ENCODE measurements at places on chromosomes 4 and X. TPM values are rescaled to one million over a fixed set of nuclear protein-coding genes. Genes with fewer than 3 reads are reported as not detected.

GRCh38 chrX:67749536-67749935 is 205.7 kb downstream of the AR start:
- H3K36me3 ChIP-seq, result no peaks in the 10 kb centered on the region
- H3K4me3 ChIP-seq, result no peak overlapping the region
- no peaks in the 10 kb centered on the region for H3K27me3 ChIP-seq

GRCh38 chrX:109862433-109862832 is 129.4 kb upstream of the ACSL4 start:
- no peaks in the 10 kb centered on the region for H3K27me3 ChIP-seq
- no peak for DNase-seq
- no peak overlapping the region for H3K27ac ChIP-seq
- H3K4me1 ChIP-seq, result no peaks in the 10 kb centered on the region

DNA sequence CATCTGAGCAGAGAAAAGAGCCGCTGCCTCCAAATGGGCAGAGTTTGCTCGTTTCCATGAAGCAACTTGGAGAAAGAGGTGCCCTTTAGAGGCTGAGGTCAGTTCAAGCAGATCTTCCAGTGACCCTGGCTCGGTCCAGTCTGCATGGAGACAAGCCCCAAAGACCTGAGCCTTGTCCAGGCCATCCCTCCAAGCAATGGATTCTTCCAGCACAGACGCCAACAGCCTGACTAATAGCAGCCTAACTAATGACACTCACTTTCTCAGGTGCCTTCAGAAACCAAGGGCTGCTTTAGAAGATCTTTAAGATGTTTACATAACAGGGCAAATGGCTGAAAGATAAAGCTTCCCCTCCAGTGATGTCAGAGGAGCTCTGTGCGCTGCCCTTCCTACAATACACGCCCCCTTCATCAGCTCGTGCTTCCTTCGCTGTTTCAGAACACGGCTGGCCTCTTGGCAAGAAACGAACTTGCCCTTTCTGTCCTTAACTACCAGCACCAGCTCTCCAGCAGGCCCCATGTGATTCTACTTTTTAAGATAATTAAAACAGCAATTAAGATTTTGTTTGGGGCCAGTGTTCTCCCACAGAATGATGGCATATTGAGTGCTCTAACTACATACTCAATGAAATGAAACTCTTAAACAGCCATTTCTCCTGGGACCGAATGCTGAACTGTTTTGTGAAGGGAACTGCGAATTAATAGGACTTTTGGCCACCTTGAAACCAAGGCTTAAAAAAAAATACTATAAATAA is 119.0 kb downstream of the GPR143 start:
- peak overlapping the region; percentile 36 for H3K27ac ChIP-seq
- H3K4me1 ChIP-seq, result peaks cover 3% of the 10 kb centered on the region
- no peaks in the 10 kb centered on the region for H3K36me3 ChIP-seq
- no peak overlapping the region for H3K4me3 ChIP-seq

Gene SLC9A7
- total RNA-seq, result 22.6 TPM

DNA sequence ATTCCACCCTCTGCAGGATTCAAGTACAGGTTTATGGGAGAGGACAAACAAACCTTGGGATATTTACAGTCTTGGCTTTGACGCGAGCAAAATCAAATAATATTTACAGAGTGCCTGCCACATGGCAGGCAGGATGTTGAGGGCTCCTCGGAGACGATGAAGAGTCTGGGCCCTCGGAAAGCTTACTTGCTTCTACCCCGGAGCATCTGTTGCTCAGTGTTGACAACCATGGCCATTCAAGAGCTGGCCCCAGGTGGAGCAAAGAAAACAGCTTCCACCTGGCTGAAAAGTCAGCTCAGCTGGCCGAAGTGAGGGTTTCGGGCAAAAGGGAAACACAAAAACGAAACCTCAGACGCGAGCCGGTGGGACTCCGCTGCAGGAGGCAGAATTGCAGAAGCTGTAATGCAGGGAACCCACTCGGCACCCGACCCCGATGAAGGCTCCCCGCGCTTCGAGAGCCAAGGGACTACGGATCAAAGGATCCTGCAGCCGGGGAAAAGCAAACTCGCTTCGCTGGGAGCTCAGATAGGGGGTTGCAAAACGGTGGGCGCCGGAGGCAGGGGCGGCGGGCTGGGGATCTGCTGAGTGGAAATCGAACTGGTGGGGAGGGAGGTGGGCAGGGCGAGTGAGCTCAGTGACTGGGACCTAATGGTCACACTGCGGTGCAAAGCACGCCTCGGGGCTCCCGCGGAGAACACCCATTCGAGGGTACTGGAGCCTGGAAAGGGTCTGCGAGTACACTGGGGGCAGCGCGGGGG is 805 bp downstream of the ATP8A1 start:
- no peaks in the 10 kb centered on the region for H3K36me3 ChIP-seq
- H3K4me1 ChIP-seq, result peaks cover 4% of the 10 kb centered on the region
- DNase-seq, result no peak
- H3K4me3 ChIP-seq, result peak overlapping the region; percentile 72
- H3K27ac ChIP-seq, result no peak overlapping the region

Gene TIGD4
- under 0.01 TPM for total RNA-seq

Gene CYLC1
- total RNA-seq, result not detected

DNA sequence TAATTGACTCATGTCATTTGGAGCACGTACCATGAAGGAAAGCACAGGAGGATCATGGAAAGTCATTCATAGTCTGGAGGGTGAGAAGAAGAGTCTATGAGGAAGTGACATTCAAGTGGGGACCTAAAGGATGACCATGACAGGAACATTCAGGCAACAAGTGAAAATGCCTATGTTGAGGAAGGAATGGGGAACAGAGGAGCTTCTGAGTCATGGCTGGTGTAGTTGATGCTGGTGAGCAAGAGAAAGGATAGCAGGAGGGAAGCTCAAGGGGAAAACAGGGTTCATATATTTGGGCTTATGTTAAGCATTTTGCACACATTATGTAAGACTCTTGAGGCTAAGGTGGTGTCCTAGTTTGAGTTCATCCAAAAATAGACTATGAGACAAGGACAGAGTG is 318.6 kb downstream of the HNRNPD start:
- no peak overlapping the region for H3K4me3 ChIP-seq
- no peak overlapping the region for H3K27ac ChIP-seq
- no peaks in the 10 kb centered on the region for H3K4me1 ChIP-seq
- no peaks in the 10 kb centered on the region for H3K36me3 ChIP-seq

- H3K4me1 ChIP-seq, result no peaks in the 10 kb centered on the region
- no peaks in the 10 kb centered on the region for H3K27me3 ChIP-seq
- no peak overlapping the region for H3K4me3 ChIP-seq
Measured at GRCh38 chr4:52143815-52144214, 92.7 kb downstream of the SPATA18 start.

- no peak overlapping the region for H3K4me3 ChIP-seq
- DNase-seq, result peak; percentile 55
- H3K27me3 ChIP-seq, result no peaks in the 10 kb centered on the region
- H3K27ac ChIP-seq, result no peak overlapping the region
Measured at GRCh38 chr4:109368661-109369060, 65.0 kb upstream of the SEC24B start.

DNA sequence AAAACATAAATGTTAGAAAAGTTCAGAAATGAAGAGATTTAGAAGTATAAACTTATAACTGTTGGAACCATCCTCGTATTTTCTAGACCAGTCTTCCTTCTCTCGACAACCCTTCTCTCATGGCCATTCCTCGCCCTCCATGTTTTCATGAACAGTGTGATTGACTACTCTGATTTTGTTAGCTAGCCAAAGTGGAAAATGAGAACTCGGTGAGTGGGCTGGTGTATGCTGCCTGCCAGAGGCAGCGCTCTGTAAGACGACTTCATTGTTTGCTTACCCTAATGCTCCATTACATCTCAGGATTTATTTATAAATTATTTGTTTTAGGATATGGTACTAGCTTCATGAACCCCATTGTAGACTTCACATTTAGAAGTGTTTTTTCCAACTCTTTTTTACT is 153.0 kb downstream of the CBR4 start:
- H3K27ac ChIP-seq, result peak overlapping the region; percentile 73
- H3K27me3 ChIP-seq, result no peaks in the 10 kb centered on the region
- H3K36me3 ChIP-seq, result peaks cover 3% of the 10 kb centered on the region

Gene PAGE2B
- total RNA-seq, result not detected

Gene TLR1
- total RNA-seq, result 1.3 TPM

DNA sequence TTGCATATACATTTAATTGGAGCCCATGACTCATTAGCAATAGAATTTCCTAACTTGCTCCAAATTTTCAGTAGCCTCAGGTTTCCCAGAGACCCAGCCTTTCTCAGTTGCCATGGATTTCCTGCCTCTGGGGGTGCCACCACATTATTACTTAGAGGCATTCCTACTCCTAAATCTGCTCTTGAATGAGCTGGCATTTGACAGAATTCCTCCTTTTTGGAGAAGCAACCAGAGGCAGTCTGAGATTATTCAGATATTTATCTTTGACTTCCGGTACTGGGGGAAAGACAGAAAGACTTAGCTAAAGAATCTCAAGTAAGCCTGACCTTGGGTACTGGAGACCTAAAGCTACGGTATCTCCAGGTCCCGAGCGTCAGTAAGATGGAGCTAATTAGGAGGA is 76.3 kb downstream of the DCHS2 start:
- no peaks in the 10 kb centered on the region for H3K27me3 ChIP-seq
- H3K27ac ChIP-seq, result no peak overlapping the region
- H3K4me1 ChIP-seq, result no peaks in the 10 kb centered on the region
